Left lung (tissue), 14 donors: ENCODE measurements at places on chromosomes 3 and 15. TPM values are rescaled to one million over a fixed set of nuclear protein-coding genes. Genes with fewer than 3 reads are reported as not detected.

DNA sequence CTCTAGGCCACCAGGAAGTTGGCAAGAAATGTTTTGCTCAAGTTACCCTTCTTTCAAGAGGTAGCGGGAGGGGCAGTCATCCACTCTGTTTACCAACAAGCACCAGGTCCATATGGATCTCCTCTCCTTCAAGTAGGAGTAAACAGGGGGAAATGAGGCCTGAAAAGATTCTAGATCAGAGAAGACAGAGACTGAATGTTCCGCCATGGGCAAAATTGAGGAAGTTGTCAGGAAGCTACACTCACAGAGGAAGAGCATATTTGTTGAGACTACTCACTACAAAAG is 81.6 kb downstream of the KLF15 start:
- no peak for DNase-seq
- peak overlapping the region; percentile 40 for H3K27ac ChIP-seq
- no peaks in the 10 kb centered on the region for H3K36me3 ChIP-seq
- no peaks in the 10 kb centered on the region for H3K27me3 ChIP-seq
- no peak overlapping the region for H3K4me3 ChIP-seq

- H3K27me3 ChIP-seq = no peaks in the 10 kb centered on the region
- no peak overlapping the region for H3K4me3 ChIP-seq
- H3K4me1 ChIP-seq = no peaks in the 10 kb centered on the region
- no peaks in the 10 kb centered on the region for H3K36me3 ChIP-seq
These were observed 8.4 kb downstream of the FAM81A start for GRCh38 chr15:59446232-59446957.

- no peak for DNase-seq
- no peaks in the 10 kb centered on the region for H3K4me1 ChIP-seq
- H3K36me3 ChIP-seq = no peaks in the 10 kb centered on the region
- H3K27me3 ChIP-seq = no peaks in the 10 kb centered on the region
These were observed 69.5 kb downstream of the KCNAB1 start for GRCh38 chr3:156189927-156190326.

DNA sequence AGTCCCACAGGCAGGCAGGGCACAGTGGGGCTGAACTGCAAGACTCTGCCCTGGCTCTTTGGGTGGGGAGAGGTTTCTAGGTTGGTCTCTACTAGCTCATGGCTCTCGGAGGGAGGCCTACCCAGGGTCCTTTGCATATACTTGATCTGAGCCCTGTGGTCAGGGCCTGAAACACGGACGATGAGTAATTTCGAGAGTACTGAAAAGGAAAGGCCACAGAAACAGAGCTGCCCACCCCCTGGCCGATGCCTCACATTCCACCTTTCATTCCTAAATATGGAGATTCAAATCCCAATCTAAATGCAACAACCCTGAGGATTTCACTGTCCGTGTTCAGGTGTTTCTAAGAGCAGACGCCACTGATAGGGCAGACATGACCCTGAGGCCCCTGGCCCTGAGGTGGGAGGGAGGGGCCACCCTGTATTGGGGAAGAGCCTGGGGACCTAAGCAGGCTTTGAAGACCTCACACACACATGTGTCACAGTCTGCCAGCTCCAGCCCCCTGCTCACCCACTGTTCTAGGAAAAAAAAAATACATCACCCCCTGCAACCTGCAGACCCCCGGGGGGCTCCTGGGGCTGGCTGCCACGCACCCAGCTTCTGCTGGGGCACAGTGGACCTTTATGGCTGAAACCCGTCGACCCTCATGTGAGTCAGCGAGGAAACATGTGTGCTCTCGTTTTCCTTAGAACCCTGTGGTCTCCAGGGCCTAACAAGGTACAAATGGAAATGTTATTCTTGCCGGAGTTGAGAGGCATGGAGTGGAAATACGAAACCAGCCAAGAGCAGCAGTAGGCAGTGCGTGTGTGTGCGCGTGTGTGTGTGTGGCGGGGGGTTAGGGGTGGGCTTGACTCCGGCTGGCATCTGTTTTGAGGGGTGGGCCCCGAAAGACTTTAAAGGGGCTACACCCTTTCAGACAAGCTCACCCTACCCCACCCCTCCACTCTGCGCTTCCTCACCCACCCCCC is 112.7 kb downstream of the CHSY1 start:
- H3K4me1 ChIP-seq = peaks cover 27% of the 10 kb centered on the region
- no peak overlapping the region for H3K4me3 ChIP-seq
- no peaks in the 10 kb centered on the region for H3K36me3 ChIP-seq
- no peak for DNase-seq
- no peaks in the 10 kb centered on the region for H3K27me3 ChIP-seq

- no peaks in the 10 kb centered on the region for H3K36me3 ChIP-seq
- H3K4me3 ChIP-seq = peak within 1 kb of the TSS; percentile 45
- H3K4me1 ChIP-seq = peaks cover 12% of the 10 kb centered on the region
- H3K27ac ChIP-seq = no peak within 1 kb of the TSS
- peaks cover 81% of the 10 kb centered on the region for H3K27me3 ChIP-seq
These were observed at the start of gene PAQR9 for GRCh38 chr3:142963516-142964448. PAQR9 (minus strand) TSS chr3:142963674; CDS start chr3:142963336, 338 bp downstream.

DNA sequence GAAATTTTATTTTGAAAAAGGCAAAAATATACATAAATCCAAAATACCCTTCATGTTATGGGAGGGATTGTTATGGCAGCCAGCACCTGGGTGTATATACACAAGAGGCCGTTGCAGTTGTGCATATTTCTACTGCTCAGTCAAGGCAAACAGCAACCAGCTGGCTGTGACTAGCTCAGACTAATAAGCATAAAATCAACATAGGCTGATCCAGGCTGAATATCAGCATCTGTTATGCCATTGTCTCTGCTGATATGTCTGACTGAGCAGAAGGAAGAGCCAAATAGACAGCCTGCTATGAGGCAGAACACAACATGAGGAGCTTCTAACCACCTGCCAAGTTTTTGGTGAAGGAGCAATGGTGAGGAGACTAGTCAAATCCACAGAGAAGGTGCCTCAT is 457.5 kb upstream of the ALCAM start:
- DNase-seq = peak; percentile 2
- H3K4me1 ChIP-seq = no peaks in the 10 kb centered on the region
- no peaks in the 10 kb centered on the region for H3K36me3 ChIP-seq
- H3K27me3 ChIP-seq = no peaks in the 10 kb centered on the region
- no peak overlapping the region for H3K4me3 ChIP-seq
- no peak overlapping the region for H3K27ac ChIP-seq

GRCh38 chr3:131636266-131636775 is 133.6 kb upstream of the MRPL3 start:
- H3K27me3 ChIP-seq = no peaks in the 10 kb centered on the region
- H3K4me1 ChIP-seq = no peaks in the 10 kb centered on the region
- H3K36me3 ChIP-seq = no peaks in the 10 kb centered on the region
- H3K27ac ChIP-seq = no peak overlapping the region
- no peak for DNase-seq

DNA sequence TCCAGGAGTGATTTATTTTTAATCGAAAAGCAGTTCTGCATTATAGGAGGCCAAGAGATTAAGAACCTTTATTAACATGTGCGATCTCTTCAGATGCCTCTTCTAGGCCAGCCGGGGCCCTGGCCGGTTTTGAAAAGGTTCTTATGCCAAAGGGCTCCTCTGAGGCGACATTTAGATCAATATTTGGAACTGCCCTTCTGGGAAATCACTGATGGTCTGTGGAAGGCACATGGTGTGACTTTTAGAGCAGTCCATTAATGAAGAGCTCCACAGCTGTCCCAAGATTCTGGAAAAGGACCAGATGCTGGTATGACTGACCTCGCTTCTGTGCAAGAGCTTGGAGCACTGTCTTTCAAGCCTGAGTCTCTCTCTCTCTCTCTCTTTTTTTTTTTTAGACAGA is 19.7 kb downstream of the MGLL start:
- no peak for DNase-seq
- peaks cover 20% of the 10 kb centered on the region for H3K36me3 ChIP-seq
- H3K4me1 ChIP-seq = peaks cover 39% of the 10 kb centered on the region
- no peak overlapping the region for H3K4me3 ChIP-seq
- H3K27me3 ChIP-seq = no peaks in the 10 kb centered on the region

DNA sequence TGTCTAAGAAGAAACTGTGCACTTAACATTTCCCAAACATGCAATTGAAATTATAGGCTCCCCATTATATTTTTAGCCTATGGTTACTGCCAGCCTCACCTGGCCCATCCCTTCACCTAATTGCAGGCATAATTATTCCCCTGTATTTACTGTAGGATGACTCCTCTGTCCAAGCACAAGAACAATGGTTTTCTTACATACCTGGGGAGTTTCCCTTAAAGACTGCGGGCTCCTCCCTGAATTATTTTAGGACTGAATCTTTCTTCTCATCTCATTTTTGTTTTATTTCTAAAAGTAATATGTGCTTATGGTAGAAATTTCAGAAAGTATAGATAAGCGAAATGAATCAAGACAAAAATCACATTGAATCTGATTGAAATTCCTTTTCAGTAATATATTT is 11.4 kb downstream of the TM4SF1 start:
- no peak overlapping the region for H3K4me3 ChIP-seq
- DNase-seq = no peak
- peaks cover 5% of the 10 kb centered on the region for H3K4me1 ChIP-seq
- no peaks in the 10 kb centered on the region for H3K27me3 ChIP-seq
- no peak overlapping the region for H3K27ac ChIP-seq

- no peaks in the 10 kb centered on the region for H3K27me3 ChIP-seq
- no peak overlapping the region for H3K27ac ChIP-seq
- H3K36me3 ChIP-seq = no peaks in the 10 kb centered on the region
- no peak for DNase-seq
- H3K4me3 ChIP-seq = no peak overlapping the region
- no peaks in the 10 kb centered on the region for H3K4me1 ChIP-seq
These were observed 27.0 kb upstream of the CHMP2B start for GRCh38 chr3:87200060-87200647.

GRCh38 chr3:183354325-183354831 is 74.0 kb downstream of the MCF2L2 start:
- no peaks in the 10 kb centered on the region for H3K36me3 ChIP-seq
- H3K27me3 ChIP-seq = no peaks in the 10 kb centered on the region
- H3K4me3 ChIP-seq = no peak overlapping the region
- no peak overlapping the region for H3K27ac ChIP-seq

Gene SPESP1
- total RNA-seq = 1.8 TPM

Gene GOLGA6A
- not detected for total RNA-seq

Gene PP2D1
- total RNA-seq = not detected

Gene UROC1
- not detected for total RNA-seq
